Coronary artery (tissue), 2 donors: ENCODE measurements at places on chromosomes 16 and 17.

- no peak for DNase-seq
Observed at GRCh38 chr17:47883589-47884426, 12.2 kb upstream of the SP2 start.

GRCh38 chr17:45307290-45308015 lies 9.4 kb downstream of the MAP3K14 start:
- DNase-seq = no peak

DNA sequence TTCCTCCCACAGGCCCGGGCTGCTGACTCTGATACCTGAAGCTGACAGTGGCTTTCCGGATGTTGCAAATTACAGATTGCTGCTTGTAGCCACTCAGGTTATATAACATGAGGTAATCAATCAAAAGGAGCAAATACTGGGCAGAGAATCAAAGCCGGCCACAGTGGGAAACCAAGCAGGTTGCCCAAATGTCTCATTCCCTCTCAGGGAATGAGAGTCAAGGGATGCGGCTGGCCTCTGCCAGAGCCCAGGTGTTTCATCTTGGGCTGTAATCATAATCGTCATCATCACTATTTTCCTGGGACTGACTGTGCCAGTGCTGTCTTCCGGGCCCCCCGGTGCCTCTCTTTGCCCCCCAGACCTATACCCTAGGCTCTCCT lies 292.4 kb upstream of the FOXF1 start:
- DNase-seq = no peak

DNA sequence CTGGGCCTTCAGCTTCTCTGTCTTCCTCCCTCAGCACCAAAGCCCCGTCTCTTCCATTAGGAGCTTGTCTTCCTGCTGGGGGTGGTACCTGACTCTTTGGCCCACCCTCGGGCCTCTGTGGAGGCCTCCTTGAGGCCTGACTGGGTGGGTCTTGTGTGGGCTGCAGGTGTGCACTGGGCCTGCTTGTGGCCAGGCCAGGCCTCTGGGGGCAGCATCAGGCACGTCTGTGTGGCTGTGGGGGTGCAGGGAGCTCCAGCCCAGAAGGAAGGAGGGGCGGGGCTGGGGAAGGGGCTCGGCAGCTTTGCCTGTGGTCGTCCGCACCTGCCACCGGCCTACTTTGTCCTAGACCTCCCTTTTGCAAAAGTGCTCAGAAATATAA lies 7.0 kb downstream of the PIGQ start:
- DNase-seq = no peak

DNA sequence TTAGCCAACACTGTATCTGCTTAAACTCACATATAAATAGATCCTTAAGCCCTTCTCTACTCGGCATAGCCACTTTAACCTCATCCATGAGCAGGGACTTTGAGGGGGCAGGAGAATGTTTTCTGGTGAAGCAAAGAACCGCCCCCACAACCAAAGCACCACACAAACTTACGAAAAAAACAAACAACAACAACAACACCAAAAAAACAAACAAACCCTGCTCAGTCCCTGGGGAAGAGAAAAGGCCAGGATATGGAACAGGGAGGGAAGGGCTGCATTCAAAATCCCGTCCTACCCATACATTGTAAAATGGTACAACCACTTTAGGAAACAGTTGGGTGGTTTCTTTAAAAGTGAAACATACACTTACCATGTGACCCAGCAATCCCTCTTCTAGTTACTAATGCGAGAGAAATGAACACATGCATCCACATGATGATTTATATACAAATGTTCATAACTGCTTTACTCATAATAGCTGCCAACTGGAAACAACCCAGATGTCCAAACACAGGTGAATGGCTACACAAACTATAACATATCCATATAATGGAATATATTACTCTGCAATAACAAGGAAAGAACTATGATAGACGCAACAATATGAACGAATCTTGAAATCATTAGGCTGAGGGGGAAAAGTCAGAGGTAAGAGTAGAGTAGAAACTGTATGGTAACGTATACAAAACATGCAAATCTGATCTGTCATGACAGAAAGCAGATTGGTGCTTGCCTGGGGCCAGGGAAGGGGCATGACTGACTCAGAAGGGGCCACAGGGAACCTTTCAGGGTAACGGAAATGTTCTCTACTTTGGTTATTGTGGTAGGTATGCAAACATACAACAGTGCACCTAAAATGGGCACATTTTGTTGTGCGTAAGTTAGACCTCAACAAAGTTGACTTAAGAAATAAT lies 37.7 kb upstream of the TOB1 start:
- DNase-seq = no peak

- DNase-seq = no peak
Observed at GRCh38 chr17:44887971-44888954, 11.0 kb downstream of the EFTUD2 start.

- DNase-seq = no peak
Observed at GRCh38 chr17:77425791-77426641, 285.2 kb downstream of the SEC14L1 start.

GRCh38 chr17:27264068-27264812 lies 29.7 kb upstream of the WSB1 start:
- DNase-seq = no peak

DNA sequence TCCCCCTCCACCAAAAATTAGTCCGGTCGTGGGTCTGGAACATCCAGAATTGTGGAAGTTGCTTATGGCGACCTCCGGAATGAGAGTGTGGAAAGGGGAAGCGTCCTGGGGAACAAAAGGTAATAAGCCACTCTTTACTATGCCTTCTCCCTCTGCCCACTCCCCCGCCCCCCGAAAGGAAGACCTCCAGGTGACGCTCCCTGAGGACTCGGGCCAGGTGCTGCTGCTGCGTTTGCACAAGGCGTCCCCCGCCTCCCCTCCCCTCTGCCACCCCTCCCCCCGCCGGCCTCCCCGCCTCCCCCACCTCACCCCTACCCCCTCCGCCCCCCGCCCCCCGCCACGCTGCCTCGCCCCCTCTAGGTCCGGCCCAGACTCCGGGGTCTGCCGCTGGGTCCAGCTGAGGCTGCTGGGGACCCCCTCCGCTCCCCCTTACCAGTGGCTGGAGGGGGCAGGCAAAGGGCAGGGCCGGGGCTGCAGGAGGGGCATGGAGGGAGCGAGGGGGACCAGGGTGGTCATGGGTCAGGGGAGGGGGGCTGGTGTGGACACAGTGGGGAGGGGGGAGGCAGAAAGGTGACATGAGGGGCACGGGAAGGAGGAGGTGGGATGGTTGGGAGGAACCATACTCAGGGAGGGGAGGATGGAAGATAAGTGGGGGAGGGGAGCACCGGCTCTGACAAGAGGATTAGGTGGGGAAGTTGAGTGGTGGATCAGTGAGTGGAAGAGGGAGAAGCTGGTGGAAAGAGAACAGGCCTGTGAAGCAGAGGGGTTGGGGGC lies 23.6 kb downstream of the ALOX12B start:
- DNase-seq = no peak

GRCh38 chr17:29140631-29141513 lies 39.3 kb downstream of the MYO18A start:
- DNase-seq = no peak

GRCh38 chr17:81387100-81388090 lies 7.9 kb upstream of the BAHCC1 start:
- no peak for DNase-seq

DNA sequence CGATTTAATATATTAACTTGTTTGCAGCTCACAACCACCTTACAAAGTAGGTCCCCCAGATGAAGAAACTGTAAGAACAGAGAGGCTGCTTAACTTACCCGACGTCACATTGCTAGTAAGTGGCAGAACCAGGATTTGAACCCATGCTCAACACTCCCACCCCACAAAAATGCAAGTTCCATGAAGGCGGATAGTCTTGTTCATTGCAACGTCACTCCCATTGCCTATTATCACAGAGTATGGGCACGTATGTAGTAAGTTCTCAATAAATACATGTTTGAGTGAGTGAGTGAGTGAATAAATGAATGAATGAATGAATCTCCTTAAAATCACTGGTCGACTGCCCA lies 1.1 kb downstream of the USP31 start:
- no peak for DNase-seq

- DNase-seq = peak; percentile 50
Observed at GRCh38 chr17:79851461-79851817, 12.2 kb upstream of the CBX4 start.

GRCh38 chr16:59351305-59351903 lies 617.3 kb upstream of the GOT2 start:
- DNase-seq = no peak

DNA sequence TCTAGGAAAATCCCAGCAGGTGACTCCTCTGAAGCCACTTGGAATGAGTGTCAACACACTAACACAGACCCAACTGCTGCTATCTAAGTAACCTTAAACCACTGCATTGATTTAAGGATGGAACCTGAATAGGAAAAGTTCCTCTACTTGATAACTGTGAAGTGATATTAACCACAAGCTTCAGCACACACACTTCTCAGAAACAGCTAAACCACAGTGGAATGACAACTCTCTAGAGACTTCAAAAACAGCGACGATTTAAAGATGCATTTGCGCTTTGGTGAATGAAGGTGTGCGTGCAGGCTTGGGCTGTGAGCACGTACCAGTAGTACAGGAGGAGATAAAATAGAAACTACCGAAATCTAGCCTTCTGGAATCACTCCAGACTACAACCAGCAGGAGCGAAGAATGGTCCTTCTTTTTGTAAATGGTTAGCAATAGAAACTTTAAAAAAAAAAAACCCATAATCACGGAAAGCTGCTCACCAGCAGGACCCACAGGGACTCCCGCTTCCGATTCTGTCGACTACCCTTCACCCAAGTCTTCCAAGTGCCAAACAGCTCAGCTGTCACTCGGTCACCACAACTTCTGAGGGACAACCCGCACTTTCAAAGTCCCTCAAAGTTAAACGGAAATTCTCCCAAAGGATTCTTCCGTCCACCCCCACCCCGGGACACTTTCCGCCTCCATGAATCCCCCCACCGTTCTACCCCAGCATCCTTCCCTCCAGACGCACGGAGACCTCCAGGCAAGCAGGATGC lies 137.7 kb upstream of the CORO6 start:
- no peak for DNase-seq

DNA sequence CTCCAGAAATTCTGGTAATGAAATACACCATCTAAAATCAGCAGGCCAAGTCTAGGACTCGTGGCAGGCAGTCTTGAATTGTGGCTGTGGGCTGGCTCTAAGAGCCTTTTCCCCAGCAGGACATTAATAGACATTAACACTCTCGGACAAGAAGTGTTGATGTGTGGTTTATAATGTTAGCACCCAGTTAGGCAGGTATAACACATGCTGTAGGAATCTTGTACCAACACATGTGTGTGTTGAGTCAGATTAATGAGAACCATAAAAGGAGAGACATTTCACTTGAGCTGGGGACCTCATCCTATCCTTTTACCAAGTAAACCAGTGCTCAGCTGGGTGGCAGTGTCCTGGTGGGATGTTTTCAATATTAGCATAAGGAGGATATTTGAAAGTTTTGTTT lies 264.5 kb downstream of the FTO start:
- no peak for DNase-seq
